Esophagus squamous epithelium (tissue), 5 donors: ENCODE measurements at places on chromosomes 6 and 20.

DNA sequence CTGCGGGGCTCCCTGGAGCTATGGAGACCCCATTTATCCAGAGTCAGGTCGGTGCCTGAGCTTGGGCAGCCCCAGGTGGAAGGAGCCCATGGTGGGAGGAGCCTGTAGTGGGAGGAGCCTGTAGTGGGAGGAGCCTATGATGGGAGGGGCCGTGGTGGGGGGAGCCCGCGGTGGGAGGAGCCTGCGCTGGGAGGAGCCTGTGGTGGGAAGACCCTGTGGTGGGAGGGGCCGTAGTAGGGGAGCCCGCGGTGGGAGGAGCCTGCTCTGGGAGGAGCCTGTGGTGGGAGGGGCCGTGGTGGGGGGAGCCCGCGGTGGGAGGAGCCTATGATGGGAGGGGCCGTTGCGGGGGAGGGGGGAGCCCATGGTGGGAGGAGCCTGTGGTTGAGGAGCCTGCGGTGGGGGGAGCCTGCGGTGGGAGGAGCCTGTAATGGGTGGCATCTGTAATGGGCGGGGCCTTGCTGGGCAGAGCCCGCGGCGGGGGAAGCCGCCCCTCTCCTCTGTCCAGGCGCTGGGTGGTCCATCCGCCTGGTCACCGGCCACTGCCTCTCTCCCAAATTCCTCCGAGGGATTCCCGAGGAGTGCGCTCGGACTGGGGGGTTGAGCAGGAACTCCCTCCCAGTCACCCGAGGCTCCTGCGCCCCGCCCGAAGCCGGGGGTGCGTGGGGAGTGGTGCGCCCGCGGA, 567 bp upstream of the FNDC11 start:
- peak; percentile 52 for DNase-seq

- DNase-seq = no peak
These were observed 211.2 kb downstream of the C6orf118 start for GRCh38 chr6:165098165-165098564.

DNA sequence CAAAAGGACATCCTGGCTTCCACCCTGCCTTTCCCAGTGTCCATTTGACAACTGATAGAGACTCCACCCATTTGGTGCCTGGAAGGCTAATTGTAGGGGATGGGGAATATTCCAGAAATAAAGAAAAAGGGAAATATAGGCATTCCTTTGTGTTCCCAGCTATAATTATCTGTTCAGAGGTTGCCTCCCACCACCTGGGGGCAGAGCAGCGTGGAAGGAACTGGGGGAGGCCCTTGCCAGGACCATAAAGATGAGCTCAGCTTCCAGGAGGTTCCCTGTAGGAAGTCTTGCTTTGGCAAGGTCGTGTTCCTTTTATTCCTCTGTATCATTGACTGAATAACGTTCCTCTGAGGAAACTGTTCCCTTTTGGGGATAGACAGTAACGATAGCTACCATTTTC, 214.7 kb downstream of the TFAP2C start:
- no peak for DNase-seq

- no peak for DNase-seq
These were observed 56.6 kb downstream of the SYTL3 start for GRCh38 chr6:158706369-158706982.

DNA sequence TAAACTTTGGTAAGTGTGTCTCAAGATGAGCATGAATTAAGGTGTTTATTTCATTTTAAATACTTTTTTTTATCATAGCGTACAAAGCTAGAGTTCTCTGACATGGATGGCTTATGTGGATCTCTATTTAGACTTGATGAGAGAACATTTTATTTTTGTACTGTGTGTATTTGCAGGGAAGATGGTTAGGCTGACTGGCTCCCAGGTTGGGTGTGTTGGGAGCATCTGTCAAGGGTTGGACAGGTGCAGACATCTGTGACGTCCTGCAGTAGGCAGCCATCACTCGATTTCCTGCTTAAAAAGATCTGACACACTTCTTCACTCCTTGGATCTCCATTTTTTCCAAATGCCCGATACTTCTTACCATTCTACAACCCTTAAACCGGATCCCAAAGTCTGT, 221.9 kb upstream of the QKI start:
- no peak for DNase-seq

- no peak for DNase-seq
These were observed 168.5 kb upstream of the AKIRIN2 start for GRCh38 chr6:87870556-87870955.
